CMK (cell line): ENCODE measurements at places on chromosomes 7 and 10.
A peak's percentile ranks its signal among the peaks of the same experiment; 100 is the strongest.

DNA sequence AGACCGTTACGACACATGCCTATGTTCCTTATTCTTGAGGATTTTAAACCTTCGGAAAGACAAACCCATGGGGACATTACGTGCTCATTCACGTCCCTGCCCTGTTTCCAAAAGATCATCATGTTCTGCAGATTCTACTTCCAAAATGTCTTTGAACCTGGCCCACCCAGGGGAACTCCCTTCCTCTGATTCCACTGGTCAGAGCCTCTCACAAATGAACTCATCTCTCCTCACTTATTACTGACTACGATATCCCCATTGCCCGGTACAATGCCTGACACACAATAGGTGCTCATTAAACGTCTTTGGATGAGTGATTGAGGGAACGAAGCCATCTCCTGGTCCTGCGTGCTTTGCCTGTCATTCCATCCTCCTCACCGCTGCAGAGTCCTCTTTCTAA, 168.3 kb upstream of the RNF32 start:
- no peak for DNase-seq

DNA sequence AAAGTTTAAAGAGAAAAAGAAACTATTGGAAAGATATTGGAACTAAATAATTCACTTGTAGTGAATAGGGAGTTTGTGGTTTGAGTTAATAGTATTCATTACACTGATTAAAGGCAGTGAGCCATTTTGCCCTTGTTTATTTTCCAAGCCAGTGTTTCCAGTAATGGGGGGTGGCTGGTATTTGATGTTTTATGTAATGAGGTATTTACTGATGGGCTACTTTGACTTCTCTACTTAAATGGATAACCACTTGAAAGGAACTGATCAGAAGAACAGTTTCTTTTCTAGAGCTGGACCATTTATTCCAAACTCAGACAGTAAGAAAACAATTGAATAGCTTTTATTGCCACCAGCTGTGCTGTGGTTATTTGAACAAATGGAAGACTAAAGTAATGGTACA, 227.0 kb upstream of the HDAC9 start:
- no peak for DNase-seq

DNA sequence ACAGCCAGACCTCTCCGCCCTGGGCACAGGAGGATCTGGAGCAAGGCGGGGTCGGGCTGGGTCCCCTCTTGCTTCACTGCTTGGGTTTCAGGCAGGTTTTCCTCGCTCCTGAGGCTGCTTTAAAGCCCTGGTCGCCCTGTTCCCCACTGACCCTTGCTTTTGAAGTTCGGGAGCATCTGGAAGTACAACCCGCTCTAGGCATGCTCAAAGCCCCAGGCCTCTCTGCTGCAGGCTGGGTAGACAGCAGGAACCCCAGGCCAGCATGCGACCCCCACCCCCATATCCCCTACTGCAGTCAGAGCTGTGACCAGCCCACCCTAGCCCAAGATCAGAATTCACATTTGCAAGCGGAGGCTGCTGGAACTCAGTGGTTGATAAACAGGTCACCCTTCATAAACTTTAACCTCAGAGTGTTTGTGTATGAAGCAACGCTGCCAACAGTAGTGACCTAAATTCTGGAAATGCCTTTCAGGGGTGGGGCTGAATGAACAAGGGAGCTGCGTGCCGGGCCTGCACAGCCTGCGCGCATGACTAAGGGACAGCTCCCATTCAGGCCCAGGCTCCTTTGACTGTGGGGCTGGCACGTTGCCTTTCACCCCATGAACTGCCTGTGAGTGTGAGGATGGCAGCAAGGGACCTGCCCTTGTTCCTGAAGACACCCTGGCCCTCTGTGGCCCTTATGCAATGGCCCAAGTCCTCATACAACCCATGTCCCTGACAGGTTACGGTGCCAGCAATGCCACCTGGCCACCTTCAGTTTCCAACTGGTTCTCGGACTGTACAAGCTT, 52.5 kb downstream of the PROSER2 start:
- no peak for DNase-seq

DNA sequence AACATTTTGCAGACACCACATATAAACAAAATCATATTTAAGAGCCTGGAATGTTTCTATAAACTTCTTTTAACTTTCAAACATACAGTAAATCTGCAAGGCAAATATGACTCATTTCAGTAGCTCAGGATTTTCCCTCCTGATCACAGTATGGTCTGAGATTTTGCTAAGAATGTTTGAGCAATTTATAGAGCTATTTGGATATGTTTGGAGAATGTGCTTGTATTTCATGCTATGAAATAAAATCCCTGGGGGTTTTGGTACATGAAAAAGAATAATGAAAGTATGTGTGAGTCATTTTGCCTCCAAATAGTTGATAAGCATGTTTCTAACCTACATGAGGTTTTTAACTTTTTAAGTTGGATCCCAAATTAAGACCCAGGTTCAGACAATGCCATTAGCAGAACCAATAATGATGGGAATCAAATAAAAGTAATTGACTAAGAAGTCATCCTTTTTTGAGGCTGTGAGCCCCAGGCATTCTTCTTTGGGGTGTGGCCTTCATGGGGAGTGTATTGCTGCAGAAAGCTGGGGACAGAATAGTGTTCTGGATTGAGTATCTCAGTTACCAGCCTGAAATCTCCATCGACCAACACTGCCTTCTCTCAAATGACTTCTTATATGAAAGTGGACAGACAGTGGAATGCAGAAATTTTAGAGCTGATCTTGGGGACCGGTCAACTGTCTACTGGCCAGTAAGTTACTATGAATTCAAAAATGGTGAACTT, 66.1 kb upstream of the AGBL3 start:
- no peak for DNase-seq

GRCh38 chr10:5488272-5489161, 10.9 kb downstream of the CALML5 start:
- DNase-seq: no peak

GRCh38 chr7:38681882-38682281, 50.7 kb upstream of the AMPH start:
- no peak for DNase-seq

- DNase-seq: peak; percentile 74
Measured at GRCh38 chr7:604001-604883, 84.6 kb upstream of the PDGFA start.

DNA sequence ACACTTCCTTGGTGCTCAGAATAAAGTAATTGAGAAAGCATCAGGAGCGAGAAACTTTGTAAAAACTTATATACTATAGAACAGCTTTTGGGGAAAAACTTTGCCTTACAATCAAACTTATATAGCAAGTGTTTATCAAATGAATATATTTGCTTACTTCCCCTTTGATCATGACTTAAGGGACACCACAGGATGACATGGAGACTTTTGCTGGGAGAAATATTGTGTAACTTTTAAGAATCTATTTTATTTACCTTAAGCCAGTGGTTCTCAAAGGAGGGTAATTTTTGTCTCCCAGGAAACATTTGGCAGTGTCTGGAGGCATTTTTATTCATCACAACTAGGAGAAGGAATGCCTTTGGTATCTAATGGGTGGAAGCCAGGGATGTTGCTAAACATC, 173.8 kb upstream of the HABP2 start:
- no peak for DNase-seq

GRCh38 chr7:18338910-18339523, 156.5 kb upstream of the HDAC9 start:
- DNase-seq: no peak

DNA sequence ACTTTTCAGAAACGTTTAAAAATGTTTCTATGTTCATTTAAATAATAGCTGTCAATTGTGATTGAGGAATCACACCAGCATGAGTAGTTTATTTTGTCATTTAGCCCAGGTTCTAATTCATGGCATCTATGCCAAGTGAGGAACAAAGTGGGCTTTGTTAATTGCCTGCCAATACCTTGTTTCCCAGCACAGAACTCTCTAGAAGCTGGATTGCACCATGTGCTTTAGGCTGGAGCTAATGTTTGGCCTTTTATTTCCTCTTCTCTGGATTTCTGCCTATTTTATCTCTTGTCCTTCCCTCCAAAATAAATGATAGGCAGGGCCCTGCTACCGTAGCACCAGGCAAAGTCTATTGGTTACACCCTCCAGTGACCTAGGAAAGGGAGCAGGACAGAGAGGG, 109.9 kb upstream of the ITGB1 start:
- DNase-seq: no peak

GRCh38 chr10:80498078-80498832, 39.4 kb upstream of the SH2D4B start:
- DNase-seq: no peak
